NCI-H187 treated with DMSO at 0.1 percent for 48 hours (cell line): ENCODE measurements at places on chromosomes 16 and 17.

GRCh38 chr17:75839942-75840798 lies 4.0 kb downstream of the UNC13D start:
- DNase-seq: no peak

DNA sequence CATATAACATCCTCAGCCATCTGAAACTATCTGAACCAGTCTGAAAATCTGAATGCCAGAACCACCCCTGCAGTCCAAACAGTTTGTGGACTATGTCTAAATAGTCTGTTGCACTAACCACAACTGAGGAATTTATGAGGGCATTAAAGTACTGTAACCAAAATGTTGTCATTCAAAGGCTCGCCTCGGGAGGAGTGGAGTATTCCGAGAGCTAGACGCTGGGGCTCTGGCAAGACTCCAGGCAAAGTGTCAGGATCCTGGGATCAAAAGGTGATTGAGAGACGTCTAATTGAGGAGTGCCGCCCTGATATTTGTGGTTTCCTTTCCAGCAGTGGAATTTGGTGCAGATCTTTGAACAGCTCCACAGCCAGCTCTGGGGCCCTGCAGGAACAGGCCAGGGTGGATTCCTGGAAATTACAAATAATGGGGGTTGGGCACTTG lies 142.9 kb upstream of the MYOCD start:
- DNase-seq: no peak

GRCh38 chr16:81548876-81549546 lies 104.4 kb downstream of the CMIP start:
- DNase-seq: no peak

DNA sequence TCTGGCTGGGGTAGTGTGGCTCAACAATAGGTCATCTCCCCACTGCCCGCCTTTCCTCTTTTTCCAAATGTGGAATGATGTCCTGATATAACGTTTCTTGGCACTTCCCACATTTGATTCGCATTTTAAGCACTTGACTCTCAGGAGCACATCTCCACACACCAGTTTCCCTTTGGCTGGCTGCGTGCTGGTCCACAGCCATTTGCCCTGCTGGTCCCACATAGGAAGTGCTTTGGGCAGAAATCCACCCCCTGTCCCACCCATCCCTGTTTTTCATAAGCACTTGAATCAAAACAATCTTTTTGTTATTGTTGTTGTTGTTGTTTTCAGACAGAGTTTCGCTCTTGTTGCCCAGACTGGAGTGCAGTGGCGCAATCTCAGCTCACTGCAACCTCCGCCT lies 24.0 kb upstream of the TNFRSF13B start:
- DNase-seq: no peak

- no peak for DNase-seq
Measured at GRCh38 chr17:50545311-50545710, 1.7 kb upstream of the SPATA20 start.

DNA sequence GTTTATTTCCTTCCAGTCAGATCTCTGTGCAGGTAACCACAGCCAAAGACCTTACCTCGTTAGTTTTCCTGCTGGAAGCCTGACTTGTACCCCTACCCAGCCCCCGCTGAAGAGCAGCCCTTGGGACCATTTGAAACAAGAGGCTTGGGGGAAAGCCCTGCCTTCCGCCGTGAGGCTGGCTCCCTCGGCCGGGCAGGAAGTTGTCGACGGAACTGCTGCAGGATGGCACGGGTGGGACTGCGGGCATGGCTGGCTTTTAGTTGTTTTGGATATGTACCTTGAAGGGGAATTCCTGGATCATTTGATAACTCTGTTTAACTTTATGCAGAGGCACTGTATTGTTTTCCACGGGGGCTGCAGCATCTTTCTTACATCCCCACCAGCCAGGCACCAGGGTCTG lies 49.0 kb upstream of the ENDOV start:
- no peak for DNase-seq

- no peak for DNase-seq
Measured at GRCh38 chr17:66925811-66926500, 38.6 kb upstream of the CACNG4 start.
